Stimulated activated naive CD4-positive, alpha-beta T cell (primary cell): ENCODE measurements at places on chromosomes 6 and 20.

- no peak for DNase-seq
Observed at GRCh38 chr6:155128977-155129376, 133.9 kb downstream of the TIAM2 start.

GRCh38 chr20:24589815-24590177, 120.4 kb downstream of the SYNDIG1 start:
- DNase-seq = no peak

- DNase-seq = peak; percentile 43
Observed at GRCh38 chr6:127514773-127515227, 4.3 kb downstream of the MTCL3 start.

DNA sequence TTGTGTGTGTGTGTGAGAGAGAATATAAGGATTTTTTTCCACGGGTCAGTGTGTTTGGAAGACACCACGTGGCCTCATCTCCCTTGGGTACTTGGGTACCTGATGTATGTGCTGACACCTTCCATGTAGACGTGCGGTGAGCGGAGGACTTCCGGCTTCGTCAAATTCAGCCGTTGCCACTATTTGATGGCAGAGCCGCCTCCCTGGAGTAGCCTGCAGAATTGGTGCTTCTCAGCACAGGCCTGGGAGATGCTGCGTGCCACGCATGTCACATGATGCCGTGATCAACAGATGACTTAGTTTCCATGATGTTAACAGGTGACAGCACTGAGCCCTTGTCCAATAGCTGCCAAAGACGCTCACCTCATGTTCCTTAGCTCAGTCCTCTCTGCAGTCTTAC, 69.4 kb downstream of the CDH4 start:
- no peak for DNase-seq

DNA sequence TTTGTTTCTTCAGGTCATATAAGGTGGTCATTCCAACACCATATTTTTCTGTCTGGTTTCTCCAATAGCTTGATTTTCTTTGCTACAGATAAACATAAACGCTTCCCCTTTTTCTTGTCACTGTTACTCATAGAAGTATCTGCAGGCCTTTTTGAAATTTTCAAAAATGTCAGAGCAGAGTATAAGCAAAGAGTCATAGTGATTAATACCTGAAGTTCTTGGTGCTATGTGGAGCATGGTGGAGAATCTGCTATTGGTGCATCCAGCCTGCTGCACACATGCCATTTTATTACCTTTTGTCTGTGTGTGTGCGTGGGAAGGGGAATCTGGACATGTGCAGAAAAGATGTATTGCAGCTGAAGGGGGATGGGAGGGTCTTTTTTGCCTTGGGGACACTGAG, 19.7 kb downstream of the STX11 start:
- DNase-seq = no peak

DNA sequence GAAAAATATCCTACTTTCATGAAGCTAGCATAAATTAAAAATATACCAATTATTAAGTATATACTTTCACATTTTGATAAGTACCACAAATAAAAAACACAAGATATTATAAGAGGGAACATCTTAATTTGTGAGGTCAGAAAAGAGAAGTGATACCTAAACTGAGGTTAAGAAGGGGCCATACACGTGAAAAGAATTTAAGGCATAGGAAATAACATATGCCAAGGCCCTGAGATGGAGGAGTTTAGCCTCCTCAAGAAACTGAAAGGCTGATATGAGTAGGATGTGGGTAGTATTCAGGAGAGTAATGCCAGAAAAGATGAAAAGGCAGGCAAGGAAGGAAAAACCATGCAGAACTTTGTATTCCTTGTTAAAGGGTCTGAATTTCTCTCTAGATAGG, 116.6 kb upstream of the HTR1E start:
- no peak for DNase-seq

DNA sequence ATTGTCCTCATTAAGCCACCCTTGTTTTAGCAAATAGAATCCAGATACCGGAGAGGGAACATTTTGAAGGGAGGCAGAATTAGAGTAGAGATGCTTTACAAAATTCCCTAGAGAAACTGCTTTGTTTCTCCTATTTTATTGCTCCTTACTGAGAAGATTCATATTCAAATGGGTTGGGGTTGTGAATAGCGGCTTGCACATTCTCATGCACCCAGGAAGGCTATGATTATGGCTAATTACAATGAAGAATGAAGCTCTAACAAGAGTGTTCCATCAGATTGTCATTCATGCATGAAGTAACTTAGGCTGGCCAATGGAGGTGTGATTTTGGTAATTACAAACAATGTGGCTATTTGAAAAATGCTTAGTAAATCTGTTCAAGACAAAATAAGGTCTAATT, 129.6 kb downstream of the PACRG start:
- no peak for DNase-seq

DNA sequence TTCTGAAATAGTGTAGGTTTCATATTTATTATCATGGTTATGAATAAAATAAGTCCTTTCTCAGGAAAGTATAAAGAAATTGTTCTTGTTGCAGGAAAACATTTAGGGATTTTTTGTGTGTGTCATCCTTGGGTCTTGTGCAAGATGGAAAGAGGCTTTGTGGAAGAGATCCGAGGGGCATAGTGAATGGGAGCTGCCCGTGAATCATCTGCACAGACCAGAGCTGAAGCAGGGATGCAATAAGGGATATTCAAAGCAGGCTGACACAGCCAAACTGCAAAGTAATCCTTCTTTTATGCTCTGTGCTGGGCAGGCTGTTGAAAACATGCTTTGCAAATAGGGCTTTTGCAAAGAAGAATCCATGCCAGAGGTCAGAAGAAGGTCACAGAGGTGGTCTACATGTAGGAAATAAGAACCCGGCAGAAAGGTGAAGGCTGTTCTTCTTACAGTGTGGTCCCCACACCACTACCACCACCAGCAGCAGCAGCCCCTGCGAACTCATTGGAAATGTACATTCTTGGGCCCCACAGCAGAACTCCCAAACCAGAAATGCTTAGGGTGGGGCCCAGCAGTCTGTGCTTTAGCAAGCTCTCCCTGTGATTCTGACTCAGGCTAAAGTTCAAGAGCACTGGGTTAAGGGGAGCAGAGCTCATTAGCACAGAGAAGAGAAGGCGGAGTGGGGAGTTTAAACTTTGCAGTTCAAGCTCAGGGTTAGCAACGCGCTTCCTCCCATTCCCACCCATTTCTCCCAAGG, 237.6 kb downstream of the QKI start:
- DNase-seq = no peak

DNA sequence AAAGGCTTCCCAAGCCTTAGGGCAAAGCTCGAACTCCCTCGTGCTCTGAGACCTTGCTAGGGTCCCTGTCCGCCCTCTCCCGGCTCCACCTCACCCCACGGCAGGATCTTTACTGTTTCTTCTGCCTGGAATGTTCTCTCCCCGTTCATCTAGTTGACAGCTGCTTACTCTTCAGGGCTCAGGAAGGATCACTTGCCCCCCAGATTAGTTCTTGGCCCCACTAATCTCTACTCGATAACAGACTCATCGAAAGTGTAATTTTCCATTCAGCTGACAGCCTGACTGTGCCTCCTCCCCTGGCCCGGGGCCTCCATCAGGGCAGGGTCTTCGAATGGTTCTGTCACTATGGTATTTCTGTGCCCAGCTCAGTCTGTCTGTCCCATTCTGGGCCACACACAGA, 3.1 kb downstream of the MAP1LC3A start:
- no peak for DNase-seq

- no peak for DNase-seq
Observed at GRCh38 chr6:1662534-1662933, 52.8 kb downstream of the FOXC1 start.

GRCh38 chr6:111642463-111643158, 36.9 kb upstream of the TRAF3IP2 start:
- DNase-seq = no peak

DNA sequence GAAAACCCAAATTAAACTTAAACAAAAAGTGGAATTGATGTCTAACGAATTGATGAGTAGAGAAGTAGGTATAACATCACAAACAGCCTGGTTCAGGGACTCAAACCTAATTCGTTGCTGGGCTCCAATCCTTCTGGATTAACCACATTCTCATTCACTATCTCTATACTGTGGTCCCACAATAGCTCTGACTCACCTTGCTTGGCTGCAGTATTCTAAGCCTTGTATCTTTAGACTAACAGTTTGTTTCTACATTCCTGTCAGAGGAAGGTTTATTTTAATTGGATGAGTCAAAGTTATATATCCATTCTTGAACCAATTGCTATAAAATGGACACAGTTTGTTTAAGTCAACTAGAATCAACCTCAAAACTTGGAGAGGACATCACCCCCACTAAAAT, 530.5 kb upstream of the PTCHD4 start:
- no peak for DNase-seq

DNA sequence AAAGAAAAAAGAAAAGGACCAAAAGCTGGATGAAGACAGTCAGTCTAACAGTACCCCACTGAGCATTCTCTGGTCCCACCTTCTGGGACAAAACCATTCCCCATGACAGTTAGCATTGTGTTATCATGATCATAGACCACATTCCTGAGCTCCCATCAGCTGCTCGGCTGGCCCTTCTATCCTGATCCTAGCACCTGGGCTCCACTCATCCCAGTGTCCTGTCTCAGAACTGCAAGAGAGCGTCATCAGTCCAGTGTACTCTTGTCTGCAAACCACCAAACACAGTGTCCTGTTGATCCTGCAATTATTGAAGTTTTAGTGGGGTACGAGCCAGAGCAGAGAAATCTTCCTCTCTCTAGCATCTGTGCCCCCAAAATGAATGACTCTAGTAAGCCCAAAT, 16.0 kb upstream of the TAAR1 start:
- DNase-seq = no peak

DNA sequence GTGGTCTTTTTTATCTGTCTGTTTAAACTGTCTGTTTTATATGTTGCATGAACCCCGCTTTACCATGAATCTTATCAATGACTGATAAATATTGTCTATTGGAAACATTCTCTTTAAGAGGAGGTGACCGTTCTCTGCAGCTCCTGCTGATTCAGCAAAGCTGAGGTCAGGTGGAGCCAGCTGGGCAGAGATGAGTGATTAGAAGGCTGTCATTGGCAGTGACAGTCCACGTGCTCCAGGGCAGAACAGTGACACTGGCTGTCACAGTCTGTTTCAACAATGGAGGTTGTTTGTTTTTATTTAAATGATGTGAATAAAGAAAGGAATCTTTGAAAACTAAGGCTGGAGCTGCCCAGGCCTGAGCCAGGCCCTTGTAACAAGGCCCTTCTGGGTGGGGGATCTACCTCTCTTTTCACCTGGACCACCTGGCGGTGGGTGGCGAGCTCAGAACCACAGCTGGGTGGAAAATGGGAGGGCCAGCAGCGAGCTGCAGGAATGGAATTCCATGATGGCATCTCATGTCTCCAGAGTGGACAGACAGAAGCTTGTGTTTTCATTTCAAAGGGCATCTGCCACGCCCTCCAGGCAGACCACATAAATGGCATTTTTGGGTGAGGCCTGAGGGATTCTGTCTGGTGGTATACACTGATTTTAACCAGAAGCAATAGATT, 12.6 kb downstream of the SYNJ2 start:
- no peak for DNase-seq

- no peak for DNase-seq
Observed at GRCh38 chr20:44010162-44010704, 95.6 kb downstream of the TOX2 start.

DNA sequence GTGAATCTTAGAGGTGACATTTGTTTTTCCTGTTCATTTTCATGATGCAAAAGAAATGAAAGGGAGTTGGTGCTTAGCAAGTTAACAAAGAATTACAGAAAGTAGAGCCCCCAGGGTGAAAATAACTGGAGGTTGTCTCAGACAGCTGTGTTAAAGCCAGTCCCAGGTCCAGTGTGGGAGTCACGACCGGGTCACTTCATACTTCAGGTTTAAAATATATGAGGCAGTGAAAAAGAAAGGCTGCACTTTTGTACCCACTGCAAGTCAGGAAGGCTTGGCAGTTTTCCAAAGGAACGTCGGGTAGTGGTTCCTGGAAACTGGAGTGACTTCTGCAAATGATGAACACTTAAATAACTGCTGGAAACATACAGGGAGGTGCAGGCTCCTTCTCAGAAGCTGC, 91.5 kb upstream of the THBS2 start:
- DNase-seq = no peak

GRCh38 chr6:62891065-62891647, 320.1 kb upstream of the FKBP1C start:
- DNase-seq = no peak

DNA sequence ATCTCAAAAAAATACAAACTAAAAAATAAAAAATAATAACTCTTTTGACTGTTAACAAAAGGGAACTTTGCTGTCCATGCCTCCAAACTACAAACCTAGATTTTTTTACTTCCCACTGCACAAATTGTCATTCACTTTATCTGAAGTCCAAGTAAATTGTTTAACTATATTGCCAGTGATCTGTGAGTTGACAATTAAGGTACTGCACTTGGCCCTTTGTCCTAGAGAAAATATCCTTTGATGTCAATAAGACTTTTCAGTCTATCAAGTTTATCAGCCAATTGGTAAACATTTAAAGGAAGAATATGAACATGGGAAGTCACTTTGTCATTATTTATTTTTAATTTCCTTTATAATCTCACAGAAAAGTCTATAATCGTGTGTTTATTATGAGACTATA, 19.3 kb upstream of the EPB41L2 start:
- DNase-seq = no peak

GRCh38 chr6:163710532-163711470, 296.3 kb downstream of the QKI start:
- DNase-seq = no peak

- DNase-seq = no peak
Observed at GRCh38 chr6:45163952-45164766, 164.0 kb upstream of the RUNX2 start.
